NCI-H1694 (cell line): ENCODE measurements at places on chromosomes 3 and 15.
A peak's percentile ranks its signal among the peaks of the same experiment; 100 is the strongest.

- peak; percentile 16 for DNase-seq
Measured at GRCh38 chr15:65189102-65189740, 4.1 kb upstream of the CLPX start.

DNA sequence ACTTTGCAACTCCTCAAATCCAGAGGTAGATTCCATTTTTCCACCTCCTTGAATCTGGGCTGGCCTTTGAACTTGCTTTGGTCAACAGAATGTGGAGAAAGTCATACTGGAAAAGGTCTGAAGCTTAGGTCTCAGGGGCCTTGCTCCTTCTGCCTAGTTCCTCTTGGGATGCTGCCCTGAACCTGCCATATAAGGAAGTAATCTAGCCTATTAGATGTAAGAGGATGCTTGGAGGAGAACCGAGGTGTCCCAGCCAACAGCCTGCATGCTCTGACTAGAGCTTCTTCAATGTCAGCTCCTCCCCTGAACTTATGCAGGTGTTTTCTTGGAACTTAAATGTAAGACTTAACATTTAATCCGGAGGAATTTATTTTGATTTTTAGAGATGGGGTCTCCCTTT, 2.0 kb upstream of the TMED3 start:
- DNase-seq: no peak

DNA sequence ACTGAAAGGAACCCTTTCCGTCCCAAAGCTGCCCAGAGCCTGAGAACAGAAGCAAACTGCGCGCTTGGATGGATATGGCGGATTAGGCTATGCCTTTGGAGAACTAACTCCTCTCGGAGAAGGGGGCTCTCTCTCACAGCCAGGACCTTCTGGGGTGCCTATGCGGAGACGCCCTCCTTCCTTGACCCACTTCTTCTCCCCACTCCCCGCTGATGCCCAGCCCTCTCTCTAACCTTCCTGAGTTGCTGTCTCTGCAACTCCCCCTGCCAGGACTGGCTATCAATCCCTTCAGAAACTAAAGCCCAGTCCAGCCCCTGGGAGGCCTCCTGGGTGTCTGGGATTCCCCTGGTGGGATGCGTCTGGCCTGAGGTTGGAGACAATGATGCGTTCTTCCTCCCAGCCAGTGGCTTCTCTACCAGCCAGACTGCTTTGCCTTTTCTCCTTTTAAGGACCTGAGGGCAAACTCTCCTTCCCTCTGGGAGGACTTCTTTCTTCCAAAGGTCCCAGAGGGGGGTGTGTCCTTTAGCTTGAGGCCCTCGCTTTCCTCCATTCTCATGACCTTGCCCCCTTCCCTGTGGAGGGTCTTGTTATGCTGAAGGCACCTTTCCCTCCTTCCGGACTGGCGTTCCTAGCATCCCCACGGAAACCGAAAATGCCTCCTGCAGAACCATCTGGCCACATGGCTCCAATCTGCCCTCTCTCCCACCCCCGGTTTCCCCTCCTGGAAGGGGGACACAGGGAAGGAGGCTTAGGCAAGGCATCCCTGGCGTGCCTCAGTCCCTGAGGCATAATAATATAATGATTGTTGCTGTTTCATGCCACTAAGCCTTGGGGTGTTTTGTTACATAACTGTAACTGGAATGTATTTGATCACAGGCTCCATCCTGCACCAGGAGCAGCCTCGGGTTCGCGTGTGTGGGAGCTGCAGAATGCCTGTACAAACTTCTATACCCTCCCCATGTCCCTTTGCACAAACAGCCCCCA, 63.4 kb upstream of the C15orf39 start:
- DNase-seq: no peak

DNA sequence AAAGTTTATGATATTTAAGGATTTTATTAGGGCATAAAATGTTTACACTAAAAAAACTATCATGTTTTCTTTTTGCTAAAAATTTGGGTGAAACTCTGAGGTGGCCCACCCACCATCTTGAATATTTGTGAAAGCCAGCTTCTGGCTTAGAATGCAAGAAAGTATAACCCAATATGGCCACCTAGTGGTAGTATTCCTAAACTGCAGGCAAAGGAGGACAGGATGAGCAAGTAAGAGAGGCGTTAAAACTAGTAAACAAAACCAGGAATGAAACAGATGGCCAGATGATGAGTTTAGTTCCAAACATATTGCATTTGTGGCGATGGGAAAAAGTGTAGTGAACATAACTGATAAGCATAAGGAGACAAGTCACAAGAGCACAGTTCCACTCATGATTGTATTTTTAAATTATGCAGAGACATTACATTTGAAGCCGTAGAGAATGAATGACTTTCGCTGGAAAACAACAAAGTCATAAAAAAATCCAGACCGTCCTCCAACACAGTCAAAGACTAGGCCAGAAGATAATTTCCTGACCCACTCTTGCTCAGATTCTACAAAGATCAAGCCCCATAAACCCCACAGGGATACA, 103.3 kb upstream of the PRTG start:
- peak; percentile 88 for DNase-seq

GRCh38 chr3:161579395-161580126, 83.0 kb downstream of the OTOL1 start:
- DNase-seq: no peak

- DNase-seq: no peak
Measured at GRCh38 chr3:126358816-126359181, 1.6 kb upstream of the KLF15 start.

GRCh38 chr15:90189781-90190467, 11.2 kb upstream of the SEMA4B start:
- no peak for DNase-seq

DNA sequence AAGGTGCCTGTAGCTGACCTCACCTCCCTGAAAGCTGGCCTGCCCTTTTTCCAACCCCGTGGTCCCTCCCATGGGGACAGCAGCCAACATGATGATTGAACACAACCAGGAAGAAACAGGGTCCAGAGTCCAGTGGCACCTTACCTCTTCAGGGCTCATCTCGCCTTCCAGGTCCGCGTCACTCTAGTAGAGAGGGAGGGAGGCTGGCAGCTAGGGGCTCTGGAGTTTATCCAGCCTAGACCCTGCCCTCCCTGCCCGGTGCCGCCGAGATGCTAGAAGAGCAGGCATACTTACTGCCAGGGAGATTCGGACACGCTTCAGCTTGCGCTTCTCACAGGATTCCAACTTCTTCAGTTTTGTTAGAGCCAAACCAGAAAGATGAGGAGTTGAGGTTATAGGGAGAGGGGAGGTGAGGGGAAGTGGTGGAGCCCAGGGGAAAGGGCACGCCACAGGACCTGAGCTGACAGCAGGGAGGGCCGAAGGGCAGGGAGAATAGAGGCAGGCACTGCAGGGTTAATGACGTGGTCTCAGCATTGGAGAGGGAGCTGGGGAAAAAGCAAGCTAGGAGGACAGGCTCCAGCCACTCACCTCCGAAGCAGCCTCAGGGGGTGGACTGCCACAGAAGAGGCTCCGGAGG, 9.1 kb downstream of the CLCN2 start:
- DNase-seq: no peak
